Upper lobe of left lung (tissue), 6 donors: ENCODE measurements at places on chromosomes 12 and 14.

DNA sequence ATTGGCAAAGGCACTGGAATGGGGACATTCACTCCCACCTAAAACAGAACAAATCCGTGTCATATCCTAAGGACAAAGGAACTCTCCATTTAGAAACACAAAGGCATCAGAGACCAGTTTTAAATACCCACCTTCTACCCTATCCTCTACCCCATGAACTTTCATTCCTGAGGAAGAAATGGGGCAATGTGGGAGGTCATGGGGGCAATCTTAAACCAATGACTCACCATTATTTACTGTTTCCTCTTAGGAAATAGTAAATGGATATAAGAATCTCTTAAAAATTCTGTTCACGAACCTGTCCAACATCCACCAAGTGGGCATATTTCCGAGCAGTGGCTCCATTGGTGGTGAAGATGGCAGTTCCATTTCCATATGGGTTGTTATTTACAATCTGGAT, 19.4 kb downstream of the ALDH6A1 start:
- DNase-seq, result no peak

DNA sequence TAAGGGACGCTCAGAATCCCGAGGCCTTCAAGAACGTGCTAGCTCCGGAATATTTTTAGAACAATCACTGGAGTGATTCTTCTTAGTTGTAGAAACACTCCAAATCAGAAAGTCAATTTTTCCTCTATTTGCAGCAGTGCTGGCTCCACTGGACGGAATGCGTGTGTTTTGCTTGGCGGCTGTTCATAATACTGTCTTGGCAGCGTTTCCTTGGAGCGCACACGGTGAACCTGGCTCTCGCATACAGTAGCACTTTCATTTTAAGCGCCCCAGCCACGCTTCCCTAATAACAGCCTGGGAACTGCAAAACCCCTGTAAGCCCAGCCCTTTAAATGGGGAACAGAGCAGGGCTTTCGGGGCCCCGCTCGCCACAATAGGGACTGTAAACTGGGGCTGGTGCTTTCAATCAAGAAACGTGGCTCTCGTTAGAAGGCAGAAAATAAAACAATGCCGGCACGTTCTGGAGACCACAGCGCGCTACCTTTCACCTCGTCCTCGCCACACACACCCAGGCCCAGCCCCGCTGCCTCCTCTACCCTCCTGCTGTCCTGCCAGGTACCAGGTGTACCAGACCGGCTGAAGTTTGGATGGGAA, 79.9 kb downstream of the BCL11B start:
- peak; percentile 62 for DNase-seq

DNA sequence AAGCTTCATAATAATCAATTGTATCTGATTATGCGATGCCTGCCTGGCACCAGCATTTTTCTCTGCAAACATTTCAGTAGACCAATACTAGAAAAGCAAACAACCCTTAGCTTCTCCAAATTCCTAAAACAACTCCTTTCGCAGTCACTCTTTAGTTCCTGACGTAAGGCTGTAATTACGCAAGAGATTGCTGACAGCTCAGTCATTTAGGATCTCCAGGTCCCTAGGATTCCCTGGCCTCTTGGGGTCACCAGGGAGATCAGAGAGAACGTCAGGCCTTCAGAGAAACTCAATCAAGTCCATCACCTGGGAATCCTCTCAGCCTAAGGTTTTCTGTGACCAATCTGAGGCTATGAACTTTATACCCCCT, 390.6 kb downstream of the PAWR start:
- DNase-seq, result no peak

DNA sequence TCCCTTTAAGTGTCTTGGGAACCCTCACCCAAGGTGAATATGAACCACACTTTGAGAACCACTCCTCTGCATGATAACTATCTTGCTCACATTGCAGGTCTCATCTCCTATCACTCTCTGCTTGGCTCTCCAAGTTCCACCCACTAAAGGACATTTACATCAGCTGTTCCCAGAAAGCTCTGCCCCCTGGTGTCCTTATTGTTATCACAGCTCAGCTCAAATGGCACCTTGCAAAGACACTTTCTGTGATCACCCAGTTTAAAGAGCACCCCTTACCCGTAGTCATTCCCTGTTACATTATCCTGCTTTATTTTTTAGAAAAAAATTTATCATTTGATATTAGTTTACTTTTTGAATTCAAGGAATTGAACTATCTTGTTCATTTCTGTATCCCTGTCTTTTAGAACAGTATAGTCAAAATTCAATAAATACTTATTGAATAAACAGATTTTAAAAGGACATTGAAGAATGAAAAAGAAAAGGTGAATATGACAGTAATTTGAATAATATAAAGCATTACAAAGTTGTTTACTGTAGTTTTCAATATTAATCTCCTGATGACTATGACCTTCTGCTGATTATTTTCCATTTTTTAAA, 20.5 kb upstream of the GUCY2C start:
- DNase-seq, result no peak
